A172 (cell line): ENCODE measurements at places on chromosomes 2 and 18.

- DNase-seq: no peak
Observed at GRCh38 chr2:144516411-144516980, 3.4 kb downstream of the ZEB2 start.

GRCh38 chr2:106566050-106566449 is 78.9 kb downstream of the CD8B2 start:
- peak; percentile 9 for DNase-seq

DNA sequence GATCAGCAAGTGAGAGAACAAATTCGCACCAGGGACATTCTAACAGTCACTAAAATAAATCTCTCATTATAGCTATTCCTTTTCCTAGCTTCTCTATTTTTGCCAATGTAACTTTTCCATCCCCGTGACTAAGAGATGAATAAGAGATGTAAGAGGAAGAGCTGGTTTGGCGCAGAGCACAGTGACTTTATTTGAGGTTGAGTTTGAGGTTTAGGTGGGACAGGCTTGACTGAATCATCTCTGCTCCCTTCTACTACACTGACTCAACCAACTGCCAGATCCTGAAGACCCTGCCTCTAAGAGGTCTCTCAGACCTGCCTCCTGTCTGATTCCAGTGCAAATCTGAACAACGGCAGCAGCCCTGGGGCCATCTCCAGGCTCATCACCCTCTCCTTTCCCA is 28.0 kb downstream of the RFX8 start:
- DNase-seq: peak; percentile 91

DNA sequence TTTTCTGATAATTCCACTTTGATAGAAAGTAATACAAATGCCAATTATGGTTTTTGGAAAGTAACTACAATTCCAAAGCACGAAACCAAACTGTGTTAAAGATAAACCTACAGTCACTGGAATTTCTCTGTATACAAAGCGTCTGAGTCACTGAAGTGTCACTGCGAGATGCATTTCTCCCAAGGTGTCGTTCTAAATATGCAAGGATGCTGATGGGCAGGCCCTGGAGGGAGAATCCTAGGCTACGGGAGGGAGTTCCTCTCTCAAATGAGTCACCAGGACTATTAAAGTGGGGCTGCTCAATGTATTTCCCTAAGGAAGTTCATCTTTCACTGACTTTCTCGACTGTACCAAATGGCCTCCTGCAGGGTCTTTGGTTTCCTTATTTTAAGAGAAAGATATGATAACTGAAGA is 163.8 kb upstream of the STK17B start:
- peak; percentile 91 for DNase-seq

DNA sequence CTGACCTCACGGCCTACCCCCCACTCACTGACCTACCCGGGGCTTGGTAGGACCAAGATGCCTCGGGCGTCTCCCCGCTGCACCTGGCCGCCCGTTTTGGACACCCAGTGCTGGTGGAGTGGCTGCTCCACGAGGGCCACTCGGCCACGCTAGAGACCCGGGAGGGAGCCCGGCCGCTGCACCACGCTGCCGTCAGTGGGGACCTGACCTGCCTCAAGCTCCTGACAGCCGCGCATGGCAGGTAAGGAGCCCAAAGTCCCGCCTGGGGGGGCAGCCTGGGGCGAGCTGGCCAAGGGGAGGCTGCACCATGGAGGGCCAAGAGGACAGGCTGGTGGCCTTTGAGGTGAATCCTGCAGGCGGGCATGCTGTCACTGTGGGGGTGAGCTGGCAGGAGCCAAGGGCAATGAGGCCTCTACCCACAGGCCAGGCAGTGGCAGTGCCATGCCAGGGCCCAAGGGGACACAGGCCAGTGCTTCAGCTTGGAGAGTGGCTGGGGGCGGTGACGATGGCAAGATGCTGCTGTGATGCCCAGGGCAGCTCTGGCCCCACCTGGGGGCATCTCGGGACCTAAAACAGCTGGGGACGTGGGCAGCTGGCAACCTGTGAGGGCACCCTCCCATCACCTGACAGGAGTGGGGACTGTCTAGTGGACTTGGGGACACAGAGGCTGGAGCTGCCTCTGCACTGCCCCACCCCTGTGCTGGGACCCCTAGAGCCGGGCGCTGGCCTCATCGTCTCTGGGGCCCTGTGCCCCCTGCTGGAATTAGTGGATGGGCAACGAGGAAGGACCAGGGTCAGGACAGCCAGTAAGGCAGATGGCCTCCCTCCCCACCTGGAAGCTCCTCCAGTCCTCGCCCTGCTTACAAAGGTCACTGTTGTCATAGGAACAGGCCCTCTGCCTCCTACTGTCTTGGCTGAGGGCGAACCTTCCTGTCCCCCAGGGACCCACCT is 2.0 kb downstream of the ESPNL start:
- no peak for DNase-seq

GRCh38 chr18:32152705-32153448 is 37.0 kb upstream of the MEP1B start:
- DNase-seq: no peak

DNA sequence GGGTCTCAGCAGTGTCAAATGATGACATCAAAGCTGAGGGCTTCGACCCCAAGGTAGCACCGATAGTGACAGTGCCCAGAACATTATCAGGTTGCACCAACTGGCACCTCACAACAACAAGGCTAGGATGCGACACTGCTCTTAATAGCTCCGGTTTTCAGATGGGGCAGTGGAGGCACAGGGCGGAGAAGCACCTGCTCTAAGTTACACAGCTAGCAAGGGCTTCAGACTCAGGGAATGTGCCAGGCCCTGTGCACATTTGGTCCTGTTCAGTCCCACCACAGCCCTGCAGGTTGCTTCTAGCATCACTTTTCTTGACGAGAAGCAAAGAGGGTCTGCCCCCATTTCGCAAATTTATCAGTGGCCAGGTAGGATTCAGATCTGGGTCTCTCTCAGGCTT is 74.1 kb downstream of the DGKD start:
- no peak for DNase-seq

DNA sequence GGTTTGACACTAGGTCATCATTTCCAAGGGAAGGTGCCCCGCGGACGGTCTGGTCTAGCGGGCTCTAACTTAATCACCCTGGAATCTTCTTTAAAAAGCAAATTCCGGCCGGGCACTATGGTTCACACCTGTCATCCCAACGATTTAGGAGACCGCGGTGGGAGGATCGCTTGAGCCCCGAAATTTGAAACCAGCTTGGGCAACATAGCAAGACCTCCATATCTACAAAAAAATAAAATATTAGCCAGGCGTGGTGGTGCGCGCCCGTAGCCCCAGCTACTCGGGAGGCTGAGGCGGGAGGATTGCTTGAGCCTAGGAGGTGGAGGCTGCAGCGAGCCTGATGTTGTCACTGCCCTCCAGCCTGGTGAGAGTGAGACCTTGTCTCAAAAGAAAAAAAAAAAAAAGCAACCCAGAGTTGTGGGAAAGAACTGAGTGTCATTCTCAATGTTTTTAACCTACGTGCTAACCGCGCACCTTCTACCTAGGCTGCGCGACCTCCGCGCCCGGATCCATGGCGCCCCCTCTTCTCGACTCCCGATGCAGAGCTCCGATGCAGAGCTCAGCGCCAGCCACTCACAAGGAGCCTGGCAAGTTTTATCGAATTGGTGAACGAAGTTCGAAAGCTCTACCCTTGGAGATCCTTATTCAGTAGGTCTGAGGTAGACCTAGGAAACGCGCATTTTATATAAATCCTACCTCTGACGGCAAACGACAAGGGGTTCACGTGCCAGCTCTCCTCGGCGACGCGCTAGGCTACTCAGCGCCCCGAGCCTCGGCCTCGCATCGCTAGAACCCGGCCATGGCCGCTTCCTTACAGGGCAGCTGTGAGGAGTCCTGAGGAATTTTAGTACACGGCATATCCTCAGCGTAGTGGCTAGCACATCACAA is 888 bp upstream of the TWSG1 start:
- DNase-seq: no peak

GRCh38 chr2:11558214-11558886 is 24.5 kb downstream of the GREB1 start:
- DNase-seq: no peak

DNA sequence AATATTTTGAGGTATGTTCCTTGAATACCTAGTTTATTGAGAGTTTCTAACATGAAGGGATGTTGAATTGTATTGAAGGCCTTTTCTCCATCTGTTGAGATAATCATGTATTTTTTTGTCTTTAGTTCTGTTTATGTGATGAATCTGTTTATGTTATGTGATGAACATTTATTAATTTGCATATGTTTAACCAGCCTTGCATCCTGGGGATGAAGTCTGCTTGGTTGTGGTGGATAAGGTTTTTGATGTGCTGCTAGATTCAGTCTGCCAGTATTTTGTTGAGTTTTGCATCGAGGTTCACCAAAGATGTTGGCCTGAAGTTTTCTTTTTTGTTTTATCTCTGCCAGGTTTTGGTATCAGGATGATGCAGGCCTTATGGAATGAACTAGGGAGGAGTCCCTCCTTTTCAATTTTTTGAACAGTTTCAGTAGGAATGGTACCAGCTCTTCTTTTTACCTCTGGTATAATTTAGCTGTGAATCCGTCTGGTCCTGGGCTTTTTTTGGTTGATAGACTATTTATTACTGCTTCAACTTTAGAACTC is 71.9 kb downstream of the EPC2 start:
- DNase-seq: no peak

GRCh38 chr18:44912740-44913478 is 232.2 kb downstream of the SETBP1 start:
- no peak for DNase-seq

- no peak for DNase-seq
Observed at GRCh38 chr2:39704540-39704939, 38.8 kb downstream of the TMEM178A start.

DNA sequence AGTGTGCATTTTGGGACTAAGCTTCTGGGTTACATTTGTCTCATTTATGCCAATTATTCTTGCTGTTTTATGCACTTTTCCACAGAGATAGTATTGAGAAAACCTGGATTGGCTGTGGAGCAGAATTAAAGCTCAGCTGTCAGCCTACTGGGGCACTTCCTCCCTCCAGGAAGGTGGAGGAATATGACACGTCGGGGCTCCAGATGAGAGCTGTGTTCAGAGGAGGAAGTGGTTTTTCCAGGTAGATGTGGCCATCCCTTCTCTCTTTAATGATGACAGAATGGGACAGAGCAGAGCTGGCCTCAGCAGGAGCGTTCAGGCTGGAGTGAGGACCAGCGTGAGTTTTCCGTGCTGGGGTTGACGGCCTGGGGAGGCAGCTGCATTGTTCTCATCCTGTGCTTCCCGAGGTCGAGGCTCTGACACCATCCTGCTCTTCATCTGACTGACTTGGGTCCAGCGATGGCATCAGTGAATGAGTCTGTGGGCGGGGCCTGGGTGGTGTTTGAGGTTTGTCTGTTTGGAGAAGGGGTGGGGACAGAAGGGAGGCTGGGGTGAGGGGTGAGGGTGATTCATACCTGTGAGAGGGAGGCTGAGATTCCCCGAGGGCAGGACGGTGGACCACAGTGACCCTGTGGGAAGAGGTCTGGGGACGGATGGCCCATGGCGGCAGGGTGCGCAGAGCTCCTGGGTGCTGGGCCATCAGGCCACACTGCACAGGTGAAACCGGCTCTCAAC is 207.0 kb downstream of the LDLRAD4 start:
- DNase-seq: peak; percentile 67

GRCh38 chr2:67311536-67311935 is 85.6 kb upstream of the ETAA1 start:
- DNase-seq: peak; percentile 93

DNA sequence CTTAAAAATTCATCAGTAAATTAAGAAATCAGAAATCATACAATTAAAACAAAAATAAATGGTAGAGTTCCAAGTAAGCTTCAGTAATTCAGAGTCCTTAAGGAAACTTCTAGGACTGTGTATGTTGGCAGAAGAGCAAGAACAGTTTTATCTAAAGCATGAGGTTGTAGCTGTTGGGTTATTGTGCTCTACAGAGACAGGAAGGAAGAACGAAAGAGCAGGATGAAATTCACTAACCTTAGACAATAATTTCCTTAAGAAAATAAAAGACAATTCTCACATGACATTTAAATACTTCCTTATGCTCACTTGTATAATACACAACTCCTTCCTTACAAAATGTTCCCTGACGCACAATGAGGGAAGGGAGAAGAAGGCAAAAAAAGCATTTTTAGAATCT is 133.4 kb downstream of the STK39 start:
- DNase-seq: no peak

GRCh38 chr2:161725297-161725696 is 101.1 kb downstream of the SLC4A10 start:
- no peak for DNase-seq

DNA sequence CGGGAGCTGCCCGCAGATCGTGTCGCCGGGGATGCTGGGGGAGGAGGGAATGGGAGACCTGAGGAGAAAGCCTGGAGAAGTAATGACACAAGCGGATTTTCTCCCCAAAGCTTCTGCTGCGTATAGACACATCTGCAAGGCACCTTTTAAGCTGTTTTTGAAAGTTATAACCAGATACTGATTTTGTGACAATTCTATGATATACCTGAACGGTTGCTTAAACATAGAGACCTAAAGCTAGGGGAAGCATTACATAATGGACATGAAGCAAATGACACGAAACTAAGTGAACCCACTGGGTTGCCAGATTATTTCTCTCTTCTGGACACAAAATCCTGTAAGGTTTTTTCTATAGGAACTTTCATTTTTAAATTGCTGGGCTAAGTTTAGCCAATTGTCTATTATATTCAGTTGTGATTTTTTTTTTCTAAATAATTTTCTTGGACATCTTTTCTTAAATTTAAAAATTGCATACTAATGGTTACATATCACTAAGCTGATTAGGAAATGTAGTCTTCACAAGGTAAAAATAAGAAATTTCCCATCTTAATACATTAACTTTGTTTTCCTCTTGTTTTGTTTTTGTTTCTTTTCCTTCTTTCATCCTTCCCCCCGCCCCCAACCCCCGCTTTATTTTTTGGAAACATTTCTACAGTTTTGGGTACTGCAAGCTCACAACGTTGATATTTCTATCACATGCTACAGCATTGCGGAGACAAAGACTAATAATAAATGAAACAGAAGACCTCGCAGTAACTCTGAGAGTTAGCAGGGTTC is 1.3 kb downstream of the OSBPL6 start:
- DNase-seq: no peak

DNA sequence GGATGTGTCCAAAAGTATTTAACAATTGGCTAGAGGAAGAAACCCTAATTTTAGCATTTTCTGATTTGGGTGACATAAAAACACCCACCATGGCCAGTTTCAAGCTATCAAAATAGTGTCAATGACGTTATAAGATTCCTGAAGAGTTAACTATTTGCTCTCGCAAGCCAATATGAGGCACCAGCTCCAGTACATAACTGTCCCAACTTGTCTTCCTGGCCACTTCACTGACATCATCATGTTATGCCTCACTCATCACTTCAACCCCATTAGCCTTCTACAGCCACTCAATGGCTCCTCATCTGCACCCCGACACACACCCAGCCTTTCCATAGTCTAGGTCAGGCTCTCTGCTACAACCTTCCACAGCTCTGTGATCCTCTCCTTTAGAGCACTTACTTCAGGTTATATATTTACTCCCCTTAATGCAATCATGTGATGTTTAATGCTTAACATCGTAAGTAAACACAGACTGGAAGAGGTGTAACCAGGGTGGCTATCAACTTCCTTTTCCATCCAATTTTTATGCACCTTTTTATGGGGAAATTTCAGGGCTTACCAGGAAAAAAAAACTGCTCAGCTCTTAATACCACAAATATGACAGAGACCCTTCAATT is 158.7 kb downstream of the VWC2L start:
- DNase-seq: no peak

- DNase-seq: peak; percentile 38
Observed at GRCh38 chr2:231671270-231672050, 36.9 kb upstream of the PTMA start.
